ENCODE measurements at places on chromosomes 5 and 9.

GRCh38 chr9:121562301-121562700, 62.7 kb upstream of the GGTA1 start:
- no peak for DNase-seq

GRCh38 chr5:73304381-73304780, 131.4 kb downstream of the TMEM174 start:
- no peak for DNase-seq

- DNase-seq, result no peak
Observed at GRCh38 chr9:5449521-5450358, 602 bp upstream of the CD274 start.

DNA sequence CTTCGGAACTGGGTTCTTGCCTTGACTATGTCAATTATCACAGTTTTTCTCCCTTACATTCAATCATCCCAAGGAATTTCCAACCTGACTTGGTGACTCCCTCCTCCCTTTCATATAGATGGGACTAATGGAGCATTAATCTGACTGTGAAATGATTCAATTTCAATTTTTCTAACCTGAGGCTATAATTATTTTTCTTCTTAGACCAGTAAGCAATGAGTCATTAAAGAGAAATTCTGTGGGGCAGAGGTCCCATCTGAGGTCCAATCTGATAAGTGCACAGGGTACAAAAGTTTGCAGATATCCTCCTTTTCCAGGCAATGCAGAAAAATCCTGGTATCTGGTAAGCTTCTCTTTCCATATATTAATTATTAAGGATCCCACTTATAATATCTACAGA, 18.9 kb downstream of the PDE4D start:
- peak; percentile 59 for DNase-seq

GRCh38 chr9:68970151-68970550, 43.8 kb downstream of the PRKACG start:
- no peak for DNase-seq

DNA sequence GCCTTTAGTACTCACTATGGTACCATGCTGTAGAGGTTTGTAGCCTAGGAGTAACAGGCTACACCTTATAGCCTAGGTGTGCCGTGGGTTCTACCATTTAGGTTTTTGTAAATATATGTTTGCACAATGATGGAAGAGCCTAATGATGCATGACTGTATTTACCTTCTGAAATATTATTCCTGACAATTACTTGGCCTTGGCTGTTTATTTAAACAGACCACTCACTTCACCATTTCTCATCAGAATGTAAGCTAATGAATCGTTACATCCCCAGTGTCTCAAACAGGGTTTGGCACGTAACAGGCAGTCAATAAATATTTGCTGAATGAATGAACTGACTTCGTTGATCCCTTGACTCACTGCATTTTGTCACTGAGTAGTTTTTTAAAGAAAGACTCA, 93.1 kb downstream of the MED27 start:
- peak; percentile 80 for DNase-seq

DNA sequence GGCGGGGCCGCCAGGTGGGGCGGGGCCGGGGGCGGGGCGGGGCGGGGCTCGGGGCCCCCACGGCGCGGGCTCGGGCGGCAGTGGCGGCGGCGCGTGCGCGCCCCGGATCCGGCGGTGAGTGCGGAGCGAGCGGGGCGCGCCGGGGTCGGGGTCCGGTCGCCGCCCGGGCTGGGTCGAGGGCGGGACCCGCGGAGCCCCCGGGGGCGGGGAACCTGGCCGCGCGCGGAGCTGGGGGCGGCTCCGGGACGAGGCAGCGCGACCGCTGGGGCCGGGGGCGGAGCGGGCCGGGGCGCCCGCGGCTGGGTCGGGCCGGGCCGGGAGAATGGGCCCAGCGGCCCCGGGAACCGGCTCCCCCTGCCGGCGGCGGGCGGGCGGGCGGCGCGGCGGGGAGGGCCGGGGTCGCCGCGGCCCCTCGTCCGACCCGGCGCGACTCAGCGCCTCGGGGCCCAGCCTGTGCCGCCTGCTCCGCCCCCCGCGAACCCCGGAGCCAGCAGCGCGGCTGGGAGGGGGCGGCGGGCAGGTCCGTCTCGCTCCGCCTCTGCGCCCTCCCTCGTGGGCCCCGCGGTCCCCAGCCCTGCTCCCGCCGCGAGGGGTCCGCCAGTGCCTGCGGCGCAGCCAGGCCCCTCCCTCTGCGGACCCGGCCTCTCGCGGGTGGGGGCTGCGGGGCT, 3.1 kb downstream of the EGFL7 start:
- no peak for DNase-seq

DNA sequence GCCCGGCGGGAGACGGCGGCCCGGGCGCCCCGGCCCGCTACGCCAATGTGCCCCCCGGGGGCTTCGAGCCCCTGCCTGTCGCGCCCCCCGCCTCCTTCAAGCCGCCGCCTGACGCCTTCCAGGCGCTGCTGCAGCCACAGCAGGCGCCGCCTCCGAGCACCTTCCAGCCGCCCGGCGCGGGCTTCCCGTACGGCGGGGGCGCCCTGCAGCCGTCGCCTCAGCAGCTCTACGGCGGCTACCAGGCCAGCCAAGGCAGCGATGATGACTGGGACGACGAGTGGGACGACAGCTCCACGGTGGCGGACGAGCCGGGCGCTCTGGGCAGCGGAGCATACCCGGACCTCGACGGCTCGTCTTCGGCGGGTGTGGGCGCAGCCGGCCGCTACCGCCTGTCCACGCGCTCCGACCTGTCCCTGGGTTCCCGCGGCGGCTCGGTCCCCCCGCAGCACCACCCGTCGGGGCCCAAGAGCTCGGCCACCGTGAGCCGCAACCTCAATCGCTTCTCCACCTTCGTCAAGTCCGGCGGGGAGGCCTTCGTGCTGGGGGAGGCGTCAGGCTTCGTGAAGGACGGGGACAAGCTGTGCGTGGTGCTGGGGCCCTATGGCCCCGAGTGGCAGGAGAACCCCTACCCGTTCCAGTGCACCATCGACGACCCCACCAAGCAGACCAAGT, 723 bp downstream of the SNX18 start:
- peak; percentile 64 for DNase-seq

DNA sequence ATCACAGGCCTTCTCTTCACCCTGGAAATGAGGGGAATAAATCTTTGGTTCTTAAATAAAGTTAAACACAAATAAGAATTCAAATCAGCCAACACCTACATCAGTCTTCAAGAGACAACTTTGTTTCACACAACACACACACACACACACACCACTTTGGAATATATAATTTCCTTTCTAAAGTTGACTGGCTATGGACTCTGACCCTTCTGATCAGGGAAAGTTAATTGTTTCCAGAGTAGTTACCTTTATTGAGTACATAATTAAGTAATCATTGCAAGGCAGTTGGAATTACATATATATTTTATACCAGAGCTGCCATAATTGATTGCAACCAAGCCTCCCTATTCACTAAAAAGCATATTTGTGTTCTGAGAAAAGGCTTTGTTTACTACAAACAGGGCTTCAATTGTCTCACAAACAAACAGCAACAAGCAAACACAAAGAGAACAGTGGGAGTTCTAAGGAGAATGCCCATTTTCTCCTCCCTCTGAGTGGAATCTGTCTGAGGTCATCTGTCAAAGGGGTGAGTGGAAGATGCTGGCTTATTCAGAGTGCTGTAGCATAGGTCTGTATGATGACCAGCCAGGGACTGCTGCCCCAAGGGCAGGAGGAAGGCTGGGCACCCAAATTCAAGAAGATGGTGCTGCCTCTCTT, 136.6 kb downstream of the SEMA6A start:
- no peak for DNase-seq

GRCh38 chr5:175778951-175779503, 92.4 kb upstream of the CPLX2 start:
- no peak for DNase-seq

DNA sequence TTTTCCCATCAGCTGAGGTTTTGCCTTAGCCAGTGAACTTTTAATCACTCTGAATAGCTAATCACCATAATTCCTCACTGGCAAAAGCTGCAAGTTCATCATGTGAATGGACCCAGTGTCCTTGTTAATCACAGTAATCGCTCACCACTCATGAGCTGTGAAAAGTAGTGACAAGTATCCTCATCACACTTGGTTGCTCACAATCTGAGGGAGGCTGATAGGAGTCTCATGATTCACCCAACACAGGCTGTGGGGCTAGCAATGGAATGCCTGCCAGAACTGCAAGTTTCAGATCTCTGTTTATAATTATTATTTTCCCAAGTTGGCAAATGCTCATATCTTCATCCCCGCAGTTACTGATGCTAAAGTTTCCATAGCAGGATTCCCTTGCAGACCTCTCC, 467.2 kb downstream of the KIF4B start:
- DNase-seq, result no peak

- no peak for DNase-seq
Observed at GRCh38 chr5:172078726-172079345, 72.4 kb upstream of the FBXW11 start.

- no peak for DNase-seq
Observed at GRCh38 chr9:68919661-68920060, 94.3 kb downstream of the PRKACG start.

- no peak for DNase-seq
Observed at GRCh38 chr5:118988866-118989180, 476 bp upstream of the DTWD2 start.

GRCh38 chr5:3695818-3696217, 100.2 kb downstream of the IRX1 start:
- no peak for DNase-seq

DNA sequence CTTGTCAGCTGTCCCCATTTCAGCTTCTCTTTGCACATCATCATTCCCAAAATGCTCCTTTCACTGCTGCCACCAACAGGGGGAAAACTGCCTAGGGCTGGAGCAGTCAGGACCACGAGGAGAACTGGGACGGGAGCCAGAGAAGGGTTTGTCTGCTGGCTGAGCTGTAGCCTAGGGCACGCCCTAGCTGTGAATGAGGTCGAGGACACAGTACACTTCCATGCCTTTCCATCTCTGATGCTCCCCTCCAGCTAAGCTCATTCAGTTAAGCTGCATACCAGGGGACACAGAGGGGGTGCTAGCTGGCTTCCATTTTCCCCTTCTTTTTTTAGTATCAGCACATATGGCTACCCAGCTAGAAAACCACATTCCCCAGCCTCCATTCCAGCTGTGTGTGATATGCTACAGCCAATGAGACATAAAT, 64.7 kb downstream of the STK10 start:
- peak; percentile 82 for DNase-seq

DNA sequence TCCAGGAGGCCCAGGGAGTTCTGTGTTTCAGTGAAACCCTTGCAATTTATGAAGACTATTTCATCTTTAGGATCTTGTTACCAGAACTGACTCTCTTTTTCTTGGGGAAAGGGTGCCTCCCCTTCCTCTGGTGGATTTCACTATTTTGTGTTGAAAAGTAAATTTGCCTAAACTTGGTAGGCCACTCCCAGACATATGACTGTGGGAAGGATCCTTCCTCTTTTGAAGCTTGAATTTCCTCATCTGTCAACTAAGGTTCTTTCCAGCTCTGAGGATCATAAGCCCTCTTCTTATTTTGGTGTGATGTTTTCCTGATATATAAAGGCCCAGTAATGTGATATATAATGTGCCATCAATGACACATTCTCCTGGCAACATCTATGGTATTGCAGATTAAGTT, 59.1 kb upstream of the ZFAND5 start:
- no peak for DNase-seq

- DNase-seq, result no peak
Observed at GRCh38 chr5:168683247-168683926, 104.2 kb upstream of the PANK3 start.

DNA sequence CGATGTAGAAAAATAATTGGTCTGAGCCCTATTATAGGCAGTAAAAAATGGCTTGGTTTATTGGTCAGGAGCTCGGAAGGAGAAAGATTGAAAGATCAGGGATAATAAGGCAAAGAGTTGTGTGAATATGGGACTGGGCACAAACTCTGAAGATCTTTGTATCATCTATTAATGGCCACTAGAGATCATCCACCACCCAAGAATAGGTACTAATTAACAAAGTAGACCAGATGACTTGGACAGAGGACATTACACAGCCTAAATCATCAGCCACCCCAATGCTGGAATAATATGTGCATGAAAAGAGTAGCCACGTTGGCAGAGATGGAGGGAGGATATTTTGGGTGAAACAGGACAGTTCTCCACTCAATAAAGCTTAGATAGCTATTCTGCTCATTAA, 364.1 kb downstream of the EFNA5 start:
- DNase-seq, result no peak

DNA sequence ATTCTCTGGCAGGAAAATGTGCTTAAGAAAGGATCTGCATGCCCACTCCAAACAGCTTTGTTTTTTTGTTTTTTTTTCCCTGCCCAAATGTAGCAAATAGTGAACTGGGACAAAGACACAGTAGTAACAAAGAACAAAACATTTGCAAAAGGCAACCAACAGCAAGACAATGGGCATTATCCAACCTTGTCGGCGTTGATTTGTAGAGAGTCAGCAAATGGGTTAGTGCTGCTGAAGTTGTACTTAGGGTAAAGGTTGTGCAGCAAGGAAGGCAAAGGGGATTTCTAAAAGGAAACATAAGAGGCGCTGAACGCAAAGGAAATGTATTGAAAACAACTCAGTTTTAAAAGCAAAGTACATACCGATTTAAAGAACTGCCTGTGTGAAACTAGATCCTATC, 136.2 kb downstream of the MPDZ start:
- no peak for DNase-seq

- peak; percentile 20 for DNase-seq
Observed at GRCh38 chr5:159304961-159305595, 25.2 kb downstream of the IL12B start.

- DNase-seq, result peak; percentile 58
Observed at GRCh38 chr9:21317956-21318923, 13.1 kb upstream of the IFNA5 start.

GRCh38 chr9:1804128-1804865, 210.8 kb upstream of the SMARCA2 start:
- no peak for DNase-seq

DNA sequence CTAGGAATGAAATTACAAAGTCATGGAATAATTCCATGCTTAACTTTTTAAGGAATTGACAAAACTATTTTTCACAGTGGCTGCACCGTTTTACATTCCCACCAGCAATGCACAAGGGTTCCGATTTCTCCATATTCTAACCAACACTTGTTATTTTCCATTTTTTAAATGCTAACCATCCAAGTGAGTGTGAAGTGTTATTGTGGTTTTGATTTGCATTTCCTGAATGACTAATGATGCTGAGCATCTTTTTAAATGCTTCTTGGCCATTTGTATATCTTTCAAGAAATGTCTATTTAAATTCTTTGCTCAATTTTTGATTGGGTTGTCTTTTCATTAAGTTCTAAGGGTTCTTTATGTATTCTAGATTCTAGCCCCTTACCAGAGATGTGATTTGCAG, 479.5 kb upstream of the SMARCA2 start:
- DNase-seq, result no peak

DNA sequence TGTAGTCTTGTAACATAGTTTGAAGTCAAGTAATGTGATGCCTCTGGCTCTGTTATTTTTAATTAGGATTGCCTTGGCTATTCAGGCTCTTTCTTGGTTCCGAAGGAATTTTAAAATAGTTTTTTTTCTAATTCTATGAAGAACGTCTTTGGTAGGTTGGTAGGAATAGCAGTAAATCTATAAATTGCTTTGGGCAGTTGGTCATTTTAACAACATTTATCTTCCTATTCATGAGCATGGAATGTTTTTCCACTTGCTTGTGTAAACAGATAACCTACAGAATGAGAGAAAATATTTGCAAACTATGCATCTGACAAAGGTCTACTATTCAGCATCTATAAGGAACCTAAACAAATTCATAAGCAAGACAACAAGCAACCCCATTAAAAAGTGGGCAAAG, 173.2 kb upstream of the TRPC7 start:
- no peak for DNase-seq

- no peak for DNase-seq
Observed at GRCh38 chr9:108615152-108615551, 240.6 kb downstream of the ACTL7B start.

Data from HCEC 1CT (cell line).